HFFc6 (cell line): ENCODE measurements at places on chromosomes 16 and 17. TPM values are rescaled to one million over a fixed set of nuclear protein-coding genes. Genes with fewer than 3 reads are reported as not detected.

DNA sequence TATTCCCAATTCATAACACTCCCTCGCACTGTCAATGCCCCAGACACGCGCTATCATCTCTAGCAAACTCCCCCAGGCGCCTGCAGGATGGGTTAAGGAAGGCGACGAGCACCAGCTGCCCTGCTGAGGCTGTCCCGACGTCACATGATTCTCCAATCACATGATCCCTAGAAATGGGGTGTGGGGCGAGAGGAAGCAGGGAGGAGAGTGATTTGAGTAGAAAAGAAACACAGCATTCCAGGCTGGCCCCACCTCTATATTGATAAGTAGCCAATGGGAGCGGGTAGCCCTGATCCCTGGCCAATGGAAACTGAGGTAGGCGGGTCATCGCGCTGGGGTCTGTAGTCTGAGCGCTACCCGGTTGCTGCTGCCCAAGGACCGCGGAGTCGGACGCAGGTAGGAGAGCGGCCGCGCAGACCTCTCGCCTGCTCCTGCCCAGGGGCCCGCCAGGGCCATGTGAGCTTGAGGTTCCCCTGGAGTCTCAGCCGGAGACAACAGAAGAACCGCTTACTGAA lies at the start of gene GRN:
GRN (plus strand) TSS at position 364 of the 515 bp plus-strand sequence. CDS start 3,863 bp downstream, outside the sequence.
- 0 out of 2 replicates have a peak, but pooled peaks cover 4% of the 10 kb centered on the region for H3K36me3 ChIP-seq
- peak within 1 kb of the TSS; percentile 89 for H3K27ac ChIP-seq
- peak within 1 kb of the TSS; percentile 97 for H3K4me3 ChIP-seq
- DNase-seq: peak; percentile 98

DNA sequence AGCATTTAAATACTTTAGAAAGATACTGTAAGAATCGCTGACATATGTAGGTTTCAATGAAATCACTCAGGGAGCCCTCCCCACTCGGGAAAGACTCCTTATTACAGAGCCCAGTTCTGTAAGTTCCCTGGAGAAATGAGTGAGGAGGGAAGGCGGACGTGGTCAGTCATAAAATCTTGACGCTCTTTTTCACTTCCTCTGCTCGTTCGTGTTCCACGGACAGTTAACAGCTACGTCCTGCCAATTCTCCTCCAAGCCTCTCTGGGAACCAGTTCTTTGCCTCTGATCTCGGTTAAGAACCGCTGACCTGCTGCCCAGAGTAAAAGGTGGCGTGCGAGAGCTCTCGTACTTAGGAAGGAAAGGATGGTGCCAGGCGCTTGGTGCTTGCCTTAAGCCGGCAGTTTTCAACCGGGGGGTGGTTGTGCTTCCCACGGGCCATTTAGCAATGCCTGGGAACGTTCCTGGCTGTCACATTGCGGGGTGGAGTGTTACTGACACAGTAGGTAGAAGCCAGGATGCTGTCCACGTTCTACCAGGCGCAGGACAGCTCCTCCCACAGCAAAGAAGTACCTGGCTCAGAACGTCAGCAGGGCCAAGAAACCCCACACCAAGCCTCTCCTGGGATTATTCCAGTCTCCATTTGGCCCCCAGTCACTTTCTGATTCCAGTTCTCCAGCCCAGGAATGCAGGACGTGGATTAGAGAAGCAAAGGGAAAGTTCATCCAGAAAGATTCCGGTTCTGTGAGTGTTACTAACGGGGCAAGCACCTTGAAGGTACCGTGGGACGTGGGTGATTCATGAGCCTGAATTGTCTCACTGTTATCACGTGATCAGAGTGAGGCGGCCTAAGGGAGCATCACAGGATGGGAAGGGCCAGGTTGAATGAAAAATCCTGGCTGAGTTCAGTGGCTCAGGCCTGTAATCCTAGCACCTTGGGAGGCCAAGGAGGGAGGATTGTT lies 87.7 kb downstream of the MRM3 start:
- peak overlapping the region; percentile 97 for H3K27ac ChIP-seq
- H3K27me3 ChIP-seq: peaks cover 4% of the 10 kb centered on the region; the same call in 1 of the 2 replicates
- H3K4me1 ChIP-seq: peaks cover 38% of the 10 kb centered on the region
- peak overlapping the region; percentile 84 for H3K4me3 ChIP-seq
- DNase-seq: peak; percentile 82

SREBF1 gene
- 37.2 and 37.9 TPM in 2 replicates for total RNA-seq

- H3K4me3 ChIP-seq: no peak overlapping the region
- no peak overlapping the region for H3K27ac ChIP-seq
- peaks cover 47% of the 10 kb centered on the region for H3K36me3 ChIP-seq
- peaks cover 24% of the 10 kb centered on the region for H3K4me1 ChIP-seq
- peaks cover 8% of the 10 kb centered on the region for H3K27me3 ChIP-seq
Observed at GRCh38 chr17:17180141-17180603, 26.0 kb downstream of the PLD6 start.

DNA sequence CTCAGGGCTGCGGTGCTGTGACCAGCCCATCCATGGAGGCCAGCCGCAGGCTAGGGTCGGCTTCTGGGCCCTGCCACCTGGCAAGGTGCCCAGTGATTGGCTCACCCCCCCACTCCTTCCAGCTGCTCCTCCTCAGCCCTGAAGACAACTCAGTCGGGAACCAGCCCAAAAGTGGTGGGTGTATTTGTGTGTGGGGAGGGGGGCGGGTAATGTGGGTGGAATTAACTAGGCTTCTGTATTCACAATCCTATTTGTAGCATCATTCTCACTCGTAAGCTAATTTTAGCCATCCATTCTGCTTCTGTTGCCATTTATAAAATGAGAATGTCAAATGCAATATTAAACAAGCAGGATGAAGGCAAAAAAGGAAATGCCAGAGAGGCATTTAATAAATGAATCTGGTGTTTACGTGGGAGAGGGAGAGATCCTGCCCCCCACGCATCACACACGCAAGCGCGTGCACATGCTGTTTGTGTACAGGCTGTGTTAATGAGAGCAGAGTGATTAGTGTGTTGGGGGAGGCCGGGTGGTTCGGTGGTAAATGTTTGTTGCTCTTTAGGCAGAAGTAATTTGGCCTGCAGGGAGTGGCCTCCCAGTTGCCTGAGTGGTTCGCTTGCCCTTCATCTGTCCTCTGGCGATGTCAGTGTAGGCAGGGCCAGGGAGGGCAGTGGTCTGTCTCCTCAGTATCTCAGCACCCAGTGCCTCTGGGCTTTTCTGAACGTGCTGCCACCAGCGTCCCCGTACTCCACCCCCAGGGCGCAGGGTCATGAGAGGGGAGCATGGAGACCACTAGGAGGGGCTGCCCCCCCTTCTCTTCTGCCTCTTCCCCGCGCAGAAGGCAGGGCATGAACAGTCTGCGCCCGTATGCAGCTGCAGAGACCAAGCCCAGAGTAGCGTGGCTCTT lies 140.1 kb downstream of the CCDC182 start:
- H3K4me3 ChIP-seq: peak overlapping the region; percentile 39; the same call in 1 of the 2 replicates
- H3K27me3 ChIP-seq: no peaks in the 10 kb centered on the region; the same call in 1 of the 2 replicates
- no peaks in the 10 kb centered on the region for H3K36me3 ChIP-seq
- no peak for DNase-seq
- peaks cover 40% of the 10 kb centered on the region for H3K4me1 ChIP-seq
- peak overlapping the region; percentile 55; the same call in 1 of the 2 replicates for H3K27ac ChIP-seq

DNA sequence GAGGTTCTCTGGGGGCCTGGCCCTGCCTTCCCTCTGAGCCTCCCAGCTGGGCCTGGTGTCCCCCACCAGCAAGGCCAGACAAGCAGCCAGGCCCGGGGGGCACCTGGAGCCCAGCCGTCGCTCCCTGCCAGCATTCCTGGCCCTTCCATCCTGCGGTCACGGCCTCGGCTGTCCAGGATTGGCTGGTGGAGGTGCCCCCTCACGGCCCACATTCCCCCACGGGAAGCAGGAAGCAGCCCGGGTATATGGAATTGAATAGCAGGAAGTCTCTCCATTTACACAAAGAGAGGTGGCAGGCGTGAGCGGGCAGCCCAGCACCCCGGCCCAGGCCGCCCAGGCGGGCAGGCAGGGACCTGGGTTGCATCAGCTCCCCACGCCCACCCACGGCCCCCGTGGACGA lies 14.5 kb downstream of the TRAF7 start:
- no peaks in the 10 kb centered on the region for H3K4me1 ChIP-seq
- DNase-seq: no peak
- peaks cover 6% of the 10 kb centered on the region; the same call in 1 of the 2 replicates for H3K27me3 ChIP-seq
- H3K27ac ChIP-seq: no peak overlapping the region
- H3K36me3 ChIP-seq: no peaks in the 10 kb centered on the region
